ENCODE measurements at places on chromosomes 13 and 19. TPM values are rescaled to one million over a fixed set of nuclear protein-coding genes. Genes with fewer than 3 reads are reported as not detected.

- H3K27ac ChIP-seq: no peak overlapping the region
- DNase-seq: no peak
- no peaks in the 10 kb centered on the region for H3K36me3 ChIP-seq
- H3K27me3 ChIP-seq: no peaks in the 10 kb centered on the region
- peaks cover 18% of the 10 kb centered on the region for H3K4me1 ChIP-seq
Measured at GRCh38 chr13:48977973-48978372, 2.3 kb downstream of the FNDC3A start.

DNA sequence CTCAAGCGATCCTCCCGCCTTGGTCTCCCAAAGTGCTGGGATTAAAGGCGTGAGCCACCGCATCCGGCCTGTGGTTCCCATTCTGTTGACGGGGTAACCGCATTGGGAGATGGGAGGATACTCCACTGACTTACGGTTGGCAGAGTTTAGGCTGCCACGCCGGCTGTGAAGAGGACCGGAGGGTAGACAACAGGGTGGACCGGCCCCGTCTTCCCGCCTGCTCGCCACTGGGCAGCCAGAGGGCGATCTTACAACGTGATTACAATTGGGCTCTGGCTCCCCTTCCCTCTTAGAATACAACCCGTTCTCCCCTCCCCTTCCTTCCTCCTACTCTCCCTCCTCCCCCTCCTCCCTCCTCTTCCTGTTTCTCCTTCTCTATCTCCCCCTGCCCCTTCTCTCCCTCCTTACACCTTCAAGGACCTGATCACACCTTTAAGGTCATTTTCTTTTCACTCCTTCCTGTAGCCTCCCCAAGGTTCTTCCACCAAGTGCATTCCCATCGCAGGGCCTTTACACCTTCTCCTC lies 957 bp upstream of the CCDC194 start:
- no peak overlapping the region for H3K27ac ChIP-seq
- peaks cover 9% of the 10 kb centered on the region for H3K4me1 ChIP-seq
- peaks cover 9% of the 10 kb centered on the region for H3K27me3 ChIP-seq

- no peak overlapping the region for H3K4me3 ChIP-seq
- H3K27me3 ChIP-seq: peaks cover 27% of the 10 kb centered on the region
- no peak overlapping the region for H3K27ac ChIP-seq
- H3K4me1 ChIP-seq: peaks cover 5% of the 10 kb centered on the region
- DNase-seq: no peak
Measured at GRCh38 chr19:40392894-40393517, 3.0 kb upstream of the HIPK4 start.

DNA sequence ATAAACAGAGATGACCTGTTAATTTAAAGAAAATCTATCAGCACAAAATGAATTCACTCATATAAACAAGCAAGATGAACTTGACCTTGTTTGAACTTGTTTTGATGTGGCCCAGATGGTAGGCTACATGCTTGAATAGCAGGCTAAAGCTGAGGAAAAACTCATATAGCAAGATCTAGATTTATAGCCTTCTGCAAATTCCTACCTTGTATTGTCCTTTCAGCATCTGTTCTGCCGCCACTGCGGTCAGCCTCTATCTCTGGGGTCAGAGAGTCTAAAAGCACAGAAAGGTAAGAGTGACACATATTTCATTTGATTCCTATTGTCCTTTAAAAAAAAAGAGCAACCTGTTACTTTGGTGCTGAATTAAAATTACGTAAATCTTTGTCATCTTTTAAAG lies 392.1 kb downstream of the DACH1 start:
- H3K4me3 ChIP-seq: no peak overlapping the region
- H3K36me3 ChIP-seq: no peaks in the 10 kb centered on the region
- H3K4me1 ChIP-seq: no peaks in the 10 kb centered on the region
- no peaks in the 10 kb centered on the region for H3K27me3 ChIP-seq
- DNase-seq: no peak

GRCh38 chr13:79227418-79227817 lies 178.6 kb downstream of the RBM26 start:
- H3K27ac ChIP-seq: no peak overlapping the region
- no peak overlapping the region for H3K4me3 ChIP-seq
- H3K36me3 ChIP-seq: no peaks in the 10 kb centered on the region
- peaks cover 5% of the 10 kb centered on the region for H3K4me1 ChIP-seq
- no peaks in the 10 kb centered on the region for H3K27me3 ChIP-seq

DNA sequence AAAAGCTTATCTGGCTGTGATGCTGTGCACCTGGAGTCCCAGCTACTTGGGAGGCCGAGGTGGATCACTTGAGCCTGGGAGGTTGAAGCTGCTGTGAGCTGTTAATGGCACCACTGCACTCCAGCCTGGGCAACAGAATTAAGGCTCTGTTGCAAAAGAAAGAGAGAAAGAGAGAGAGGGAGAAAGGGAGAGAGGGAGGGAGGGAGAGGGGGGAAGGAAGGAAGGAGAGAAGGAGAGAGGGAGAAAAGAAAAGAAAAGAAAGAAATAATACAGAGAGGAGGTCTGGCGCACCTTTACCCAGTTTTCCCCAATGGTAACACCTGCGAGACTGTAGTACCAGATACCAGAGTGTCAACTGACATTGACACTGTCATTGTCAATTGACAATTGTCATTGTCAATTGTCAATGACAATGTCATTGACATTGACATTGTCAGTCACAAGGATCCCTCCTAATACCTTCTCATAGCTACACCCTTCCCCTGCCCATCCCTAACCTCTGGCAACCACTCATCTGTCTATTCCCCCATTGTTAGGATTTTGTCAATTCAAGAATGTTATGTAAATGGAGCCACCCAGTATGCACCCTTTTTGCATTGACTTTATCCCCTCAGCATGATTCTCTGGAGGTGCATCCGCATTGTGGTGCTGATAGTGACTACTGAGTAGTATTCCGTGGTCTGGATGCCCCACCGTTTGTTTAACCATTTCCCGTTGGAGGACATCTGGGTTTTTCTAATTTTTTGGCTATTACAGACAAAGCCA lies 21.3 kb downstream of the PAK4 start:
- H3K4me3 ChIP-seq: no peak overlapping the region
- H3K36me3 ChIP-seq: no peaks in the 10 kb centered on the region
- no peak overlapping the region for H3K27ac ChIP-seq

- no peaks in the 10 kb centered on the region for H3K27me3 ChIP-seq
- no peaks in the 10 kb centered on the region for H3K36me3 ChIP-seq
- H3K27ac ChIP-seq: no peak overlapping the region
- no peak for DNase-seq
Measured at GRCh38 chr19:33690378-33691029, 68.8 kb downstream of the CHST8 start.

GRCh38 chr13:22055259-22055658 lies 384.4 kb downstream of the FGF9 start:
- H3K27ac ChIP-seq: no peak overlapping the region
- H3K4me1 ChIP-seq: no peaks in the 10 kb centered on the region
- DNase-seq: no peak
- H3K4me3 ChIP-seq: no peak overlapping the region

DNA sequence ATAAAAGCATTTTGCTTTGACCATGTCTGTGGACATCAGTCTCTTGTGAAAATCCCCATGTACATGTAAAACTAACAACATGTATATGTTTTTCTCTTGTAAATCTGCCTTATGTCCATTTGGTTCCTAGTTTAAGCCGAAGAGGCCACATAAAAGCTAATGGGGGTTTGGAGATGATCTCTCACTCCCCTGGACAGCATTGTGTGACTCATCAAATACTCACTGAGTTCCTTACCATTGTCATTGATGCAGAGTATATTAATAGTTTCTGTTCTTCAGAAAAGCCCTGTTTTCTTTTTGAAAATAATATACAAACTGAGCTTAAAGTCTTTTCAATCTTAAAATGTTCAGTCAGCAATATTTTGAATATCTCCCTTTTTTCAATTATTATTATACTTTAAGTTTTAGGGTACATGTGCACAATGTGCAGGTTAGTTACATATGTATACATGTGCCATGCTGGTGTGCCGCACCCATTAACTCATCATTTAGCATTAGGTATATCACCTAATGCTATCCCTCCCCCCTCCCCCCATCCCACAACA lies 536.7 kb upstream of the HTR2A start:
- H3K27ac ChIP-seq: no peak overlapping the region
- no peaks in the 10 kb centered on the region for H3K27me3 ChIP-seq
- no peaks in the 10 kb centered on the region for H3K4me1 ChIP-seq

DNA sequence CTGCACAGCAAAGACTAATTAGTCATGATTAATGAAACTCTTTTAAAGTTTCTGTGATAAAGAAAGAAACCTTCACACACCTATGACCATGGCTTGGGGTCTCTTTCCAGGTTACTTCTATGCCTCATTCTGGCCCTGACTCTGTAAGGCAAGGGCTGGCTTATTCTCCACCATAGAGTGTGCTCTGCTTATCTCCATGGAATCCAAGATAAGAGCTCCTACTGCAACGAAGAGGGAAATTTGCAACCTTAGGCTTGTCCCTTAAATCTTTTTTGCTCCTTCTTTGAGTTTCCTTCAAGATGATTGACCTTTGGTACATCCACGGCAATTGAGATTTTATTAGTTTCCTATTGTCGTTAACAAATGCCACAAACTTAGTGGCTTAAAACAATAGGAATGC lies 239.9 kb downstream of the SPRY2 start:
- no peak for DNase-seq
- H3K27me3 ChIP-seq: no peaks in the 10 kb centered on the region
- no peak overlapping the region for H3K4me3 ChIP-seq
- no peak overlapping the region for H3K27ac ChIP-seq
- no peaks in the 10 kb centered on the region for H3K36me3 ChIP-seq

DNA sequence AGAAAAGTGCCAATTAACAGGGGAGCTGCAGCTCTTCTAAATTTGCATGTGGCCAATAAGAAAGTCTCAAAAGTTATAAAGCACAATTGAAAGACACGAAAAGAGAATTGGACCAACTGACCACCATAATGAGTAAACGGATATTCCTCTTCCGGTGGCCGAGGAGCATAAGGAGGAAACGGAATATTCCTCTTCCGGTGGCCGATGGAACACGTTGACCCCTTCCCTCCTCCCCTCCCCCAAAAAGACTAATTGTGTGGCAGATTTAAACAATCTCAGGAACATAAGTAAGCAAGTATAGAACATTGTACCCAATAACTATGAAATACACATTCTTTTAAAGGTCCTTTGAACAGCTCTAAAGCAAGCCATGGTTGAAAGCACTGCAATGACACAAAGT lies 41.2 kb upstream of the TUBGCP3 start:
- H3K36me3 ChIP-seq: no peaks in the 10 kb centered on the region
- DNase-seq: no peak
- H3K4me1 ChIP-seq: no peaks in the 10 kb centered on the region
- H3K4me3 ChIP-seq: no peak overlapping the region

DNA sequence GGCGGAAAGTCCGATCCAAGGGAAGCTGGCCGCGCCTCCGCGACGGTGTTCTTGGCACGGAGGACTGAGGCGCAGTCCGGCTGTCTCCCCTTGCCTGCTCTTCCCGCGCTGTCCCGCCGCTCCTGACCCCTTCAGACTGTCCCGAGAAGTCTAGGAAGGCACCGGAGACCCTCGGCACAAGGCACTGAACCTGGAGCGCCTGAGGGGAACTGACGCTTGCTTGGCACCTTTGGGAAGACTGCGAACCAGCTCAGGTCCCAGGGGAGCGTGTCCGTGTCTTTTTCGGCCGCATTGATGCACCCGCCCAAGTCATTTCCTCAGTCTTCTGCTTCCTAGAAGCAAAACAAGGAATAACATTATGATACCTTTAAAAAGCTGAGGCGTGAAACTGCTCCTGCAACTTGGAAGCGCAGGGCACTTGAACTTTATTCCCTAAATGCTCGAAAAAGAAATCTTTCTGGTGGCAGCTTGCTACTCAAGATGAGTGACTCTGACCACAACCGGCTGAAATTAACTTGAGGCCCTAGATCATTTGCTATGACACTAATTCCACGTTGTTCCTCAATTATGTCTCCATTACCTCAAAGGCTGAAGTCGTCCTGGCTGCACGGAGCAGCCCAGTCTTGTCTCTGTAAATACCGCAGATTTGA lies 735 bp upstream of the FLT1 start:
- H3K36me3 ChIP-seq: no peaks in the 10 kb centered on the region
- H3K27ac ChIP-seq: no peak overlapping the region
- H3K4me3 ChIP-seq: no peak overlapping the region
- no peak for DNase-seq
- H3K4me1 ChIP-seq: peaks cover 3% of the 10 kb centered on the region

DNA sequence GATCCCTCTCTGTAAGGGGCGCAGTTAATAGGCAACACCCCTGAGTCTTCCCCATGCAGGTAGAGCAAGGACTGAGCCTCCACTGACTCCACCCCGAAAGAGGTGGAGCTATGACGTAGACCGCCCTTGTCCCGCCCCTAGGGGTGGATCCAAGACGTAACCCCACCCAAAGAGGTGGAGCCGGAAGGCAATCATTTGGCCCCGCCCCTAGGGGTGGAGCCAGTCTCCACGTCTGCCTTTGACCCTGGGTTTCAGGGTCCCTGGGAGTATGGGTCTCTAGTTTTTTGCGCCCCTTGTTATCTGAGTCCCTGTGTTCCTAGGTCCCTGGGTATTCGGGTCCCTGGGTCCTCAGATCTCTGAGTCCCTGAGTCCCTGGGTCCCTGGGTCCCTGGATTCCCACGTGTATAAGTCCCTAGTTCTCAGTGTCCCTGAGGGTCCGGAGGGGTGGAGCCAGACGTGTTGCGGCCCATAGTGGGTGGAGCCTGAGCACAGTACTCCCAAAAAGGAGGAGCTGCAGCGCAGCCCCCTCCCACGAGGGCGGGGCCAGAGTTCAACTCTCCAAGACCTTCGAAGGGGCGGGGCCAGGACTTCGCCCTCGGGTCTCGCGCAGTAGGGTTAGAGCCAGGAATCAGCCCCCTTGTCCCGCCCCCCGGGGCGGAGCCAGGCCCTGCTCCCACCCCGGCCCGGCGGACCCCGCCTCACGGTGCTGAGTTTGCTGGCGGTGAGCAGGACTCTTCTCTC lies 5.3 kb downstream of the DENND1C start:
- H3K36me3 ChIP-seq: no peaks in the 10 kb centered on the region
- no peak overlapping the region for H3K27ac ChIP-seq
- peaks cover 5% of the 10 kb centered on the region for H3K4me1 ChIP-seq
- no peak for DNase-seq

DNA sequence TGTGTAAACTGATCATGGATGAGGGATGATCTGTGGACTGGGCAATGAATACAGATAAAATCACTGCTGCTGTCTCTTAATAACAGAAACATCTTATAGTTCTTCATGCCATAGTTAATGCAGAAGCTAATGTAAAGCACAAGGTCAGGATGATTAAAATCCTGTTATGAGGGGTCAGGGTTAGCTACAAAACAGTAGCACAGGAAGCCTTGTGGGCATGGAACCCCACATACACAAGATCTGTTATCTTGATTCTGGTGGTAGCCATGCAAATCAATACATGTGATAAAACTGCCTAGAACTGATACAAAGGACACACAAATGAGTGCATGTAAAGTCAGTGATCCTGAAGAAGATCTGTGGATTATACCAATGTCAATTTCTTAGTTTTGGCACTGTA lies 96.4 kb downstream of the KLF12 start:
- H3K4me1 ChIP-seq: peaks cover 15% of the 10 kb centered on the region
- DNase-seq: no peak
- H3K4me3 ChIP-seq: no peak overlapping the region

GRCh38 chr13:76339649-76340048 lies 546.6 kb downstream of the KCTD12 start:
- no peaks in the 10 kb centered on the region for H3K4me1 ChIP-seq
- DNase-seq: no peak
- H3K4me3 ChIP-seq: no peak overlapping the region
- no peaks in the 10 kb centered on the region for H3K36me3 ChIP-seq
- H3K27me3 ChIP-seq: no peaks in the 10 kb centered on the region
- no peak overlapping the region for H3K27ac ChIP-seq

The ZNF709 gene
- 0.98 TPM for polyA plus RNA-seq

The IL12RB1 gene
- not detected for polyA plus RNA-seq

The SLC6A16 gene
- polyA plus RNA-seq: not detected

The CFAP97D2 gene
- not detected for polyA plus RNA-seq

The DACT3 gene
- polyA plus RNA-seq: 0.14 TPM

The CCDC8 gene
- polyA plus RNA-seq: 5.2 TPM

The C2CD4C gene
- 2.6 TPM for polyA plus RNA-seq

The KCNC3 gene
- polyA plus RNA-seq: 0.08 TPM

The PDE4C gene
- 0.03 TPM for polyA plus RNA-seq
